GM23338 (cell line): ENCODE measurements at places on chromosomes 2 and 18. TPM values are rescaled to one million over a fixed set of nuclear protein-coding genes. Genes with fewer than 3 reads are reported as not detected.

MOGAT1 gene
- 0.63 and 0.86 TPM in 2 replicates for polyA plus RNA-seq

CCDC85A gene
- polyA plus RNA-seq = 0.17 and 0.21 TPM in 2 replicates

TMEFF2 gene
- polyA plus RNA-seq = 1.7 and 2.1 TPM in 2 replicates

OR6B2 gene
- not detected in 2 replicates for polyA plus RNA-seq

GPC1 gene
- polyA plus RNA-seq = 9.0 and 10.8 TPM in 2 replicates

DYNAP gene
- polyA plus RNA-seq = 0.13 TPM in 1 of 2 replicates, not detected in the other

RTP5 gene
- polyA plus RNA-seq = not detected in 2 replicates

AKAIN1 gene
- polyA plus RNA-seq = not detected in 2 replicates

DNA sequence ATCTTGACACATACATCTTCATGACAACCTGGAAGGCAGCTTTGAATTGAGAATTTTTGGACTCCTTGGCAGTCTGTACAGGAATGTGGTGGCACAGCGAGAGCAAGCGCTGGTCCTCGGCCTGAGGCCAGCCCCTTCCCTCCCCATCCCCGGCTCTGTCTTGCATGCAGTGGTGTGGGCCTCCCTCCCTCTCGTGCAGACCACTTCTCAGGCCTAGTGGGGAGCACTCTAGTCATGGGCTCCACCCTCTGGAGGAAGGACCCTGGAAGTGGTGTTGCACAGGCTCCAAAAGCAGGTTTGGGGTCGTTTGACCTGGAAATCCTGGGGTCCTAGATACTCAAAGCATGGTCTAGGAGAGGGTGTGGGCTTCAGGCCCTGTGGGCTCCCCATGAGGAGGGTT lies 32.3 kb downstream of the ADCYAP1 start:
- DNase-seq = no peak

DNA sequence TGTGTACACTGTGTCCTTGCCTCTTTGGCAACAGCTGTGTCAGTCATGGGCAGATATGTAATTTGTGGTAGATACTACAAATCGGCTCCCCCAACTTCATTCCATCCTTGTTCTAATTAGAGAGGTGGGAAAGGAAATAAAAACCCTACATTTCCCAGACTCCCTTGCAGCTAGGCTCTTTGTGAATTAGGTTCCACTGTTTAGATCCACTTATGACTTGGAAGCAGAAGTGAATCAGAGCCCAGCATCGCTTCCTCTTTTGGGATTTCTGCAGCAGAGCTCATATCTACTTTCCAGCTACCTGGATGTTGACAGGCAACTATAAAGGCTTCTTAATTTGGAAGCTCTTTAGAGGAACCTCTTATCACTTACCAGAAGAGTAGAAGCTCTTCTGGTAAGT lies 34.1 kb upstream of the NARS1 start:
- no peak for DNase-seq

DNA sequence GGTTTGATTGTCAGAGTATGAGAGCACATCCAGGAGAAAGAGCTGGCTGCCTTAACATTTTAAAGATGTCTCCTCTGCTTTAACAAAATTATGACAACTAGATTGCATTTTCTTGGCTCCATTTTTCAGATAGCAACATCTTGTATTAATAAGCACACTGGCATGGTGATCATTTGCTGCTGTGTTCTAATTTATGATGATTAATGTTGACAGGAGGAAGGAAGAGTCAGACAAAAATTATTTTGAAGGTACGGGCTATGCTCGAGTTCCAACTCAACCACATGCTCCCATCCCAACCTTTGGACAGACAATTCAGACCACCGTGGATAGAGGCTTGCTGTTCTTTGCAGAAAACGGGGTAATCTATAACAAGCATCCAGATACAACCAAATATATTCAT lies 98.2 kb upstream of the TTC39C start:
- no peak for DNase-seq

DNA sequence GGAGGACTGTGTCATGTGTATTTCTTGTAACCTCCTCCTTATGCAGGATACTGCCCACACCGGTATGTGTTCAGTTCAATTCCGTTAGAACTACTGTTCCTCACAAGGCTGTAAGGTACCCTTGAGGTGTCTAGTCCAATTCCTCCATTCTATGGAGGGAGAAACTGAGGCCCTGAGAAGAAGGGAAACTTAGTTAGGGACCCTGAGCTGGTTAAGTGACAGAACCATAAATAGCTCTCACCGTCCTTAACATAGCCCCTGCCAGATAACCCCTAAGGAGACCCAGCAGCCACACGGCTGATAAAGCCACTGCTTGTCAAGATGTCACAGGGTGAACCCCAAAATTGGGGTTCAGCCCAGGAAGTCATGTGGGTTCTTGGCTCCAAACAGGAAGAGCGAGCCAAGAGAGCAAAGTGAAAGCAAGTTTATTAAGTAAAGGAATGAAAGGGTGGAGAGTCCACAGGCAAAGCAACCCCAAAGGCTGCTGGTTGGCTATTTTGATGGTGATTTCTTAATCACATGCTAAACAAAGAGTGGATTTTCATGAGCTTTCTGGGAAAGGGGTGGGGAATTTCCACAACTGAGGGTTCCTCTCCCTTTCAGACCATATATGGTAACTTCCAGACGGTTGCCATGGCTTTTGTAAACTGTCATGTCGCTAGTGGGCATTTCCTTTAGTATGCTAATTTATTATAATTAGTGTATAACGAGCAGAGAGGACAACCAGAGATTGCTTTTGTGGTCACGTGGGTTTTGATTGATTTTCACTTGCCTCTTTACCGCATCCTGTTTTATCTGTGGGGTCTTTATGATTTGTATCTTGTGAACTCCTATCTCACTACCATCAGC lies 83.4 kb upstream of the RTN4 start:
- peak; percentile 97 for DNase-seq

- no peak for DNase-seq
These were observed 90.1 kb upstream of the RAB12 start for GRCh38 chr18:8519102-8519501.

GRCh38 chr2:40165509-40165844 lies 286.4 kb downstream of the SLC8A1 start:
- no peak for DNase-seq

GRCh38 chr2:47243596-47244323 lies 88.7 kb upstream of the STPG4 start:
- no peak for DNase-seq

GRCh38 chr2:66032226-66032775 lies 402.6 kb upstream of the MEIS1 start:
- peak; percentile 20 for DNase-seq

- DNase-seq = no peak
These were observed 7.6 kb downstream of the PLEKHM3 start for GRCh38 chr2:208017721-208018120.

DNA sequence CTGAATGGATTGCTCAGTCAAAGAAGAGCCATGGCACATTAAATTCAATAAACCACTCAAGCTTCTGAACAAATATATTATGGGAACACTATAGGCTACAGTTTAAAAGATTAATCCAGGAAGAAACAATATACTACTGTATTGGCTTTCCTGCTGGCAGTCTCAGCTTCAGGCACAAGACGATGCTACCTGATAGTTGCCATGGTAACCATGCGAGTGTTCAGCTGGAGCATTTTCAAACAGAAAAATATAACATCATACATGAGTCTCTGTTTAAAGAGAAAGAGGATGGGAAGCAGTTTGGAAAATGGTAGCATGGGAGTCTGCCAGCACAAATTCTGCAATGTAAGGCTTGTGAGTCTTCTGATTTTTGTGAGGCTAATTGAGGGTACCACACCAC lies 65.9 kb upstream of the CPO start:
- no peak for DNase-seq

GRCh38 chr2:43179942-43180341 lies 46.5 kb downstream of the ZFP36L2 start:
- DNase-seq = peak; percentile 66

- DNase-seq = no peak
These were observed 25.6 kb downstream of the DNMT3A start for GRCh38 chr2:25316101-25316500.

- DNase-seq = no peak
These were observed 70.1 kb upstream of the STPG4 start for GRCh38 chr2:47225061-47225783.

- DNase-seq = no peak
These were observed 115.6 kb downstream of the STPG4 start for GRCh38 chr2:47039489-47039870.

- no peak for DNase-seq
These were observed 41.6 kb downstream of the ZBTB14 start for GRCh38 chr18:5253910-5254309.

DNA sequence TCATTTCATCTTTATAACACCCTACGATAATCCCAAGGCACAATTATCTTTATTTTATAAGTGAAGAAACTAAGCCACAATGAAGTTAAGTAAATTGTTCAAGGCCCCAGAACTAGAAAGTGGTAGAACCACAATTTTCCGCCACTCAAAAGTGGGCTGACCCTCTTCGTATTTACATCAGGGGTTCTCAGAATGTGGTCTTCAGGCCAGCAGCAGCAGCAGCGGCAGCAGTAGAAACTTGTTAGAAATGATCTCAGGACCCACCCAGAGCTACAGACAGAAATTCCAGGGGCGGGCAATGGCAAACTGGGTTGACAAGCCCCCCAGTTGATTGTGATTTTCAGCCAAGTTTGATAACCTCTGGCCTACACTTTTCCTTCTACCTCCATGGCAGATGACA lies 62.8 kb downstream of the LBH start:
- no peak for DNase-seq

DNA sequence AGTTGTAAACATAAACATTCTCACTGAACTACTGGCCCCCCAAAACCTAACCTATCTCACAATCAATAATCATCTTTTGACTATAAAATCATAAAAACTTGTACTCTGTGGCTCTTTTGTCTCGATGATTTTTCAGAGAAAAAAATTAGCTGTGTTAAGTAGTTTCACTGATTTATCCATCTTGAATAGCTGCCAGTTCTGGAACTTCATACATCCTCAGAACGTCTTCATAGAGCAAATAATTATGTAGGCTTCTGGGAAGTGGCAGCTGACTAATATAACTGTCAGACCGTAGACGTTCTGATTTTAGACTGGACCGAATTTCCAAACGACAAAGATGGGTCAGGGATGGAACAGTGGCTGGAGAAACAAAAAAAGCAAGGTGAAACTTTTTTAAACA lies 97.3 kb upstream of the CHAC2 start:
- no peak for DNase-seq
